BE2C (cell line): ENCODE measurements at places on chromosomes 2 and 18.
A peak's percentile ranks its signal among the peaks of the same experiment; 100 is the strongest.

- DNase-seq: peak; percentile 63
Observed at GRCh38 chr18:55779691-55780585, 191.9 kb upstream of the TCF4 start.

- DNase-seq: no peak
Observed at GRCh38 chr2:84904717-84905174, 710 bp upstream of the TMSB10 start.

GRCh38 chr2:128642821-128643220 is 324.2 kb upstream of the HS6ST1 start:
- DNase-seq: no peak

DNA sequence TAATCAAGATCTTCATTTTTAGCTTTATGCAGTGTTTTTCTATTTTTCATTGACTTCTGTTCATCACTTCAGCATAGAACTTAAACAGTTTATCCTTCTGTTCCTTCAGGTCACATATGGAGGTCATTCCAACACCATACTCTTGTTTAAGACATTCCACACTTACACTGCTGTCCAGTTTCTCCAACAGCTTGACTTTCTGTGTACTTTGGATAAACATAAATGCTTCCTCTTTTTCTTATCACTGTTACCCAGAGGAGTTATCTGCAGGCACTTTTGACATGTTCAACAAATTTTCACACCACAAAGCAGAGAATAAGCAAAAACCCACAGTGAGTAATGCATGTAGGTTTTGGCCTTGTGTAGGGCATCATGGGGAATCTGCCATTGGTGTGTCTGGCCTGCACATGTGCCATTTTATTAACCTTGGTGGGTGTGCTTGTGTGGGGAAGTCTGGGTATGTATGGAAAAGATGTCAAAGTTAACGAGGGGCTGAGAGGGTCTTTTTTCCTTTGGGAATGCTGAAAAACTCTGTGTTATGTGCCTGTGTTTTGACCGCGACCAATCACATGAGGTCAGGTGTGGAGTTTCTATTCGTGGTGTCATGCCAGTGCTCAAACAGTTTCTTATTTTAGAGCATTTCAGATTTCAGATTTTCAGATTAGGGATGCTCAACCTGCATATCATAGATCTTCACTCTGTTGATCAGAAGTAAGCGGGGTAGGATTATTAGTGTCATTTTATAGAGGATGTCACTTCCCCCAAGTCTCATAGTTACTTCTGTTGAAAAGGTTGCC is 53.9 kb upstream of the ACVR1 start:
- no peak for DNase-seq

- no peak for DNase-seq
Observed at GRCh38 chr18:3524706-3525105, 74.7 kb downstream of the TGIF1 start.

- DNase-seq: no peak
Observed at GRCh38 chr2:73925033-73925704, 1.5 kb upstream of the DGUOK start.

GRCh38 chr2:174376967-174377366 is 18.6 kb upstream of the SCRN3 start:
- DNase-seq: no peak

- DNase-seq: no peak
Observed at GRCh38 chr18:11653521-11653920, 35.5 kb upstream of the GNAL start.

- DNase-seq: no peak
Observed at GRCh38 chr2:54866179-54866578, 142.7 kb downstream of the EML6 start.

DNA sequence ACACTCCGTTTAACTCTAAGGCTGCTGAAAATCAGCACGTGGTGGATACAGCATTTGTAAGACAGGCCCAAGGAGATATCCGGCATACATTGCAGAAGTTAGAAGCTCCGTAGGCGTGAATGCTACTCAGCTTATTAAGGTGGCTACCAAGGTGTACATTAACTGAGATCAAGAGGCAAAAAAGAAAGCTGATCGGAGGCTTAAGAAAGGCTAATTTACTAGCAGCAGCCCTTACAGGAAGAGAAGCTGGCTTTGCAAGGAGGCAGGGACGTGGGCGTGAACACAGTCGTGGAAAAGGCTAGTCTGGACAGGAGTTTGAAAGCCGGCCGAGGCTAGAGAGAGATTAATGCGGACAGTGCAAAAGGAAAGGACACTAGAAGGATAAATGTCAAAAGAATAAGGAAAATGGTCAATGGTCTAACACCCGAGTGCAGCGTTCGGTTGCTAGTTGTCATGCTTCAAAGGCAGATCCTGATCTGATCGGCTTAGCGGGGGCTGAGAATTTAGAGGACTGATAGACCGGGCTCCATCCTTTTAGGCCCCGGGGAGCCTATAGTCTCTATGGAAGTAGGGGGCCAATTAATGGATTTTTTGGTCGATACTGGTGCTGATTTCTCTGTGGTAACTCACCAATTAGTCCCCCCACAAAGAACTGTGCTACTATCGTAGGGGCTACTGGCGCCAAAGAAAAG is 45.6 kb upstream of the SELENOI start:
- DNase-seq: no peak

DNA sequence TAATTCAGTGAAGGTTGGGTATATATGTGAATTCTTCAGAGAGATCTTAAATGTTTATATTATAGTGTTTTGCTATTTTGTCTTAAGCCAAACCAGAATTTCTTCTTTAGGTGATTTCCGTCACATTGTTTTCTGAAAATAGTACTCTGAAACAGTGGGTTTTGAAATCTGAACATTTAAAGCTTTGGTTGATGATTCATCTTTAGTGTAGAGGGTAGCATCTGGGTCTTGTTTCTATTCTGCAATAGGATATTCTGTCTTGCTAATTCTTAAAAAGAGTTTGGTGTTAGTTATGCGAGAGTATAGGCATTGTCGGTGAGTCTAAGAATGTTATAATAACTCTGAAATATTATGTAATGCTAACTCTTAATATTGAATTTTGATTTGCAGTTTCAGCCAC is 69.6 kb upstream of the FAM237A start:
- DNase-seq: no peak

- no peak for DNase-seq
Observed at GRCh38 chr2:207848545-207848928, 78.8 kb upstream of the FZD5 start.

GRCh38 chr2:39704540-39704939 is 38.8 kb downstream of the TMEM178A start:
- no peak for DNase-seq

GRCh38 chr2:221502270-221503010 is 69.7 kb downstream of the EPHA4 start:
- no peak for DNase-seq

- DNase-seq: peak; percentile 72
Observed at GRCh38 chr18:8808001-8808400, 102.6 kb downstream of the MTCL1 start.

GRCh38 chr2:174450021-174450816 is 36.6 kb downstream of the GPR155 start:
- peak; percentile 6 for DNase-seq

DNA sequence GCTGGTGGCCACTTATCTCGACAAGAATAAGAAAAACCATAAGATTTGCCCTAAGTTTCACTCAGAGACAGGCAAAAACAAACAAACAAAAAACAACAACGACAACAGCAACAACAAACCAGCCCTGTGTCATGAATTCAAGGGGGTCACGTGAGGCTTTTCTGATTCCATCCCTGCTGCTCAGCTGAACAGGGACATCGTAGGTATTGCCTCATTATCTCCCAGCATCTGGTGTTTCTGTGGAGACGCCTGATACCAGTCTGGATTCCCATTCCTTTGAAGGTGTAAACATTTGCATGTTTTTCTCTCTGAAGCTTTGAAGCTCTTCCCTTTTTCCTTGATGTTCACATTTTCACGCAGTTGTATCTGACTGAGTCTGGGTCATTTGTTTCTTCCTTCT is 117.4 kb downstream of the KCNF1 start:
- DNase-seq: no peak

GRCh38 chr2:81389203-81389602 is 1084.7 kb upstream of the LRRTM1 start:
- DNase-seq: no peak

DNA sequence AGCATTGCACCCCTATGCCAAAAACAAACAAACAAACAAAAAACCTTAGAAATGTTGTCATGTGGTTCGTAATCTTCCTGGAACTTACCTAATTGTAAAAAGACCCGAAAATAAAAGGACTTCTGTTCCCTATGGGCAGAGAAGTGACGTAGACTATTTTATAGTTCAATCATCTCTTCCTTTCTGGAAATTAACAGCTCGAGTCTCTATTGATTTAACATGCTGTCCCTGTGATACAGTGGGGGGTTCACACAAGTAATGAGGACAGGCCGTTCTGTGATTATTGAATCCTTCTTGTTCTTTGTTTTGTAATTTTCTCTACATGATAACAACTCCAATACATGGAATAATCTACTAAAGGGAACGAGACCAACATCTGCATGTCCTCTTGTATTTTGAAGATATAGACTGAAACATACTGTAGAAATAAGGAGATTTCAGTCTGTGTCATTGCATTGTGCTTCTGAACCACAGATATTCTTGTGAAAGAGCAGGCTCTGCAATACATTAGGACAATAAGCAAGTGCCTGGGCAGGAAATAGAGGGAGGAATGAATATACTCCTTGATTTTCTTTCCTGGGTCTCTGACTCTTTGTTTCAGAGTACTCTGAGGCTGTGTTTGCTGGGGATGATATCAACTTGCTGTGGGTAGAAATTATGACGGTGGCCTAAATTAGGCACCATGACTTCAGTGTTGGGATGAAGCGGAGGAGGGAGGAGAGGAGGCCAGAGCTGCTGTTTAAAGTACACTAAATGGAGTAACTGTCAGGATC is 65.7 kb upstream of the PPM1B start:
- DNase-seq: no peak

GRCh38 chr2:231130336-231131056 is 5.7 kb upstream of the HTR2B start:
- no peak for DNase-seq

GRCh38 chr2:38185012-38185491 is 109.1 kb upstream of the CYP1B1 start:
- no peak for DNase-seq

DNA sequence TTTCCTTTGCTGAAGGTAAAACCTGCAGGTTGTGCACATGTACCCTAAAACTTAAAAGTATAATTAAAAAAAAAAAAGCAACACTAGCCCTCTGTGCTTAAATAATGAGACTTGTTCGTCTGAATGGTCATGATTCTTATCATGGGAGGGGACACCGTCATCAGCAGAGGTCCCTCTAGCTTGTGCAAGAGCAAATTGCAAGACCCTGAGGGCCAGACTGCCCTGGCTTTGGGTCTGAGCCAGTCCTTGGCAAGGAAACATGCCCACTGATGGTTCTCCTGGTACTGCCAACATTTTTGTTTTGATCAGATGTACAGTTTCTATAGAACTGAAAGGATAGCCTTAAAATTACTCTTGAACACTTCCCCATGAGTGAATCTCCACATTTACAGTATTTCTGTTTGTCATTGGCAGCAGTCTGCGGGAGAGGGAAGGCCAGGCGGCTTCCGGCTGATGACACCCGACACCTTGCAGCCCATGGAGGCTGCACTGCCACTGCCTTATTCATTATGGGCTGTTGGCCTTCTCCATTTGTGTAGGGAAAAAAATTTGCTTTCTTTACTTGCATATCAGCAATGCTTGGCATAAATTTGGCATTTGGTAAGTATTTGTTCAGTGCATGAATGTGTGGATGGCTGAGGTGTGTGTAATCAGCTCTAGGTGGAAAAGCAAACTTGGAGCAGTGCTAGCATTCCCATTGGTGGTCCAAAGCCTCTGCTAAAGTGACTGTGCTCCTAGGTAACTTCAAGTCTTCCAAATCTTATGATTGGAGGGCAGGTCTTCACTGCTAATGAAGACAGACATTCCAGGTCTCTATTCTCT is 161.6 kb upstream of the ALKAL2 start:
- no peak for DNase-seq

- no peak for DNase-seq
Observed at GRCh38 chr2:105858868-105859693, 114.4 kb downstream of the NCK2 start.

- no peak for DNase-seq
Observed at GRCh38 chr2:133143645-133144044, 424.6 kb downstream of the NCKAP5 start.
